ENCODE measurements at places on chromosomes 11 and 22. TPM values are rescaled to one million over a fixed set of nuclear protein-coding genes. Genes with fewer than 3 reads are reported as not detected.
A peak's percentile ranks its signal among the peaks of the same experiment; 100 is the strongest.

- H3K4me1 ChIP-seq: no peaks in the 10 kb centered on the region
- H3K4me3 ChIP-seq: no peak overlapping the region
- H3K27me3 ChIP-seq: no peaks in the 10 kb centered on the region
- H3K36me3 ChIP-seq: no peaks in the 10 kb centered on the region
- no peak for DNase-seq
Observed at GRCh38 chr11:27837895-27838563, 137.8 kb upstream of the BDNF start.

DNA sequence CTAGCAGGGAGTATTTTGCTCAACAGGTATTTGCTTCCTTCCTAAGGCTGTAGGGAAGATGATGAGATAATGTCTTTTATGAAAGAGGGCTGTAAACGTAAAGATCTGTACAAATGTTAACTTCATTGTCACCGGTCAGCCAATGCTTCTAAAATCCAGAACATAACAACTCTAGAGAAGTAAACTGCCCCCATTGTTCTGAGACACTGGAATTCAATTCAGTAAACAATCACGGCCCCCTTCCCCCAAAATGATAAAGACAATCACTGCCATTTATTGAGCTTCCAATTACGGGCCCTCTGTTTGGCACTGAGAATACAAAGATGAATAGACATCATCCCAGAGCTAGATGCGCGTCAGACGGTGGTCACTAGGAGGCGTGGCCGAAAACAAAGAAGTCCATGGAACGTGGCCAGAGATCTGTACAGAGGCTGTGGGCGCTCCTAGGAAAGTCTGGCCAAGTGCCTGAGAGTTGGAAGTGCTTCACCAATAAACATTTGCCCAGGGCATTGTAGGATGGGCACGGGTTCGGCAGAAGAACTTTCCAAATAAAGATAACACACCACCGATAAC lies 576 bp downstream of the TMEM258 start:
- peaks cover 7% of the 10 kb centered on the region for H3K36me3 ChIP-seq
- H3K27me3 ChIP-seq: no peaks in the 10 kb centered on the region
- peak overlapping the region; percentile 92 for H3K4me3 ChIP-seq
- peak overlapping the region; percentile 100 for H3K27ac ChIP-seq

The SHANK3 gene
- total RNA-seq: 6.9 TPM

GRCh38 chr11:128291007-128291406 lies 296.4 kb downstream of the ETS1 start:
- peaks cover 4% of the 10 kb centered on the region for H3K4me1 ChIP-seq
- H3K27ac ChIP-seq: no peak overlapping the region
- H3K36me3 ChIP-seq: no peaks in the 10 kb centered on the region
- DNase-seq: no peak
- H3K4me3 ChIP-seq: no peak overlapping the region

DNA sequence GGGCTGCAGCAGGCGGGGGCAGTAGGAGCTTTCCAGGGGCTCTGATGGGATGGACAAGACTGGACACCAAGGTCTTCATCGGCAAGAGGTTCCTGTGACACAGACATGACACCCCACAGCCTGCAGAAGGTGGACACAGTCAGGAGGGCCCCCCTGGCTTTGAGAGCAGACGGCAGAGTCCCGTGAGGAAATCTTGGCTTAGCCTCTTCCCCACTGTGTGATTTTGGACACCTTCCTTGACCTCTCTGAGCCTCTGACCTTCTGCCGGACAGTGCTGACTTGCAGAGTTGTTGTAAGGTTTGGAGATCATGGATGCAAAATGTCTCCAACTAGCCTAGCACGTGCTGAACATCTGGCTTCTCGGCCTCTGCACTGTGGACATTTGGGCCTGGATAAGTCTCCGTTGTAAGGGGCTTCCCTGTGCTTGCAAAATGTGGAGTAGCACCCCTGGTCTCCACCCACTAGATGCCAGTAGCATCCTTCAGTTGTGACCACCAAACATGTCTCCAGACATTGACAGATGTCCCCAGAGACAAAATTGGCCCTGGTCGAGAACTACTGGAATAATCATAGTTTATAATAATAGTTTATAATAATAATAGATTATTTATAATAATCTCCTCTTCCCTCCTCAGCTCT lies 54.6 kb downstream of the MCM5 start:
- H3K27me3 ChIP-seq: peaks cover 18% of the 10 kb centered on the region
- peaks cover 1% of the 10 kb centered on the region for H3K4me1 ChIP-seq
- no peaks in the 10 kb centered on the region for H3K36me3 ChIP-seq
- no peak for DNase-seq
- no peak overlapping the region for H3K27ac ChIP-seq

DNA sequence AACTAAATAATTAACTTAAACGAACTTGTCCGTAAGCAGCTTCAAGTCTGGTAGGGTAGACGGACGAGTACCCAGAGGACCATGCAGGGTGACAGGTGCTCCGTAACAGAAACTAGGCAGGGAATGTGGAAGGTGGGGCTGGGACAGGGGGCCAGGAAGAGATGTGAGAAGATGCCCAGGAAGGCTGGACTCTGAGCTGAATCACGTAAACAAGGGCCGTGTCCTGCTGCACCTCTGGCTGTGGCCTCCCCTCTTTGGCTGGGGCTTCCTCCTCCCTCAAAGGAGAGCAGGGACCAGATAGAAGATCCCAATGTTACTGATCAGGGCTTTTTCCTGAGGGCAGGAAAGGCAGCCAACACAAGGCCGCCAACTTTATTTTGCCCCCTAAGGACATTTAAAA lies 47.9 kb downstream of the PACSIN2 start:
- DNase-seq: no peak
- no peak overlapping the region for H3K27ac ChIP-seq
- H3K36me3 ChIP-seq: peaks cover 20% of the 10 kb centered on the region
- H3K4me3 ChIP-seq: no peak overlapping the region

DNA sequence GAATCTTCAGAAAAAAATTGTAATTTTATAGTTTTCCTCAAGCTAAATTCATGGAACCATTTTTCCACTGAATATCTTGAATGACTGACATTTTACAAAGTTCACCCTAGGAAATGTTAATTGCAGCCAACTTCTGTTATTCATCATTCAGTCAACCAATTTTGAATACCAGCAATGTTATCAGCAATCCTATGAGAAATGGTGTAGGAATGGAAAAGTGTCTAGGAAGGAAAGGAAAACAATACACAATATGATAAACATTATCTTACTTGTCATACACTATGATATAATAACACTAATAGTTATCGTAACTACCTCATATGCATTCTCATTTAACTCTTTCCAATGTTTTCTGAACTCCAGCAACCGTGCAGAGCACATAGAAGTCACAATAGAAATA lies 790.5 kb upstream of the LRRC4C start:
- no peak overlapping the region for H3K27ac ChIP-seq
- no peak for DNase-seq
- H3K4me3 ChIP-seq: no peak overlapping the region
- peaks cover 5% of the 10 kb centered on the region for H3K27me3 ChIP-seq

The OR52A1 gene
- total RNA-seq: not detected

DNA sequence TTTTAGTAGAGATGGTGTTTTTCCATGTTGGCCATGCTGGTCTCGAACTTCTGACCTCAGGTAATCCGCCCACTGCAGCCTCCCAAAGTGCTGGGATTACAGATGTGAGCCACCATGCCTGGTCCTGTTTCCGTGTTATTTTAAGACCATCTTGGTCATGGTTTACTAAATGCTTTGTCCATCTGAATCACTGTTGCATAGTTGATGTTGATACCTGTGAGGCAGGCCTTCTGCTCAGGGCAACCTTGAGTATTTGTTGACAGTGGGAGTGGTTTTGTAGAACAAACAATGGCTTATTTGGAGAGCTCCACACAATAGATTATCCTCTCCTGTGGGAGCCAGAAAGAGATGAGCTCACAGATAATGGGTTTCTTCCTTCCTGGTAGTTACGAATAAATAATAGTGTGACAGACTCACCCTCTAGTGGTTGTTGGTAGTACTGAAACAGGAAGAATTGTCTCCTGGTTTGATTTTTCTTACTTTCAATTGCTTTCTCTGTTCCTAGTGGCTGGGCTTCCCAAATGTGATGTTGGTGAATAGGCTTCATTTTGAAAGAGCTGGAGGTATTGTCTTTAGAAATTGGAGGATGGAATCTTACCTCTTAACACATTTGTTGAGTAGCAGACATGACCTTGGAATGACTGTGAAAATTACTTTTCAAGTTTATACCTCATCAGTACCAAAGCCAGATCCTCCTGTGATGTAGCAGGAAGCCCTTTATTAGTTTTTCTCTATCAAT lies 39.0 kb downstream of the CTNND1 start:
- peaks cover 26% of the 10 kb centered on the region for H3K4me1 ChIP-seq
- H3K27me3 ChIP-seq: no peaks in the 10 kb centered on the region
- peaks cover 45% of the 10 kb centered on the region for H3K36me3 ChIP-seq
- peak overlapping the region; percentile 95 for H3K27ac ChIP-seq
- DNase-seq: no peak
- peak overlapping the region; percentile 23 for H3K4me3 ChIP-seq

The CENPM gene
- total RNA-seq: 16.9 TPM

The XKR3 gene
- not detected for total RNA-seq

- H3K4me3 ChIP-seq: peak overlapping the region; percentile 85
- peaks cover 31% of the 10 kb centered on the region for H3K4me1 ChIP-seq
- H3K36me3 ChIP-seq: peaks cover 2% of the 10 kb centered on the region
- H3K27me3 ChIP-seq: no peaks in the 10 kb centered on the region
- peak; percentile 31 for DNase-seq
Observed at GRCh38 chr22:31347251-31348008, 1.3 kb upstream of the PATZ1 start.

- no peak for DNase-seq
- H3K4me1 ChIP-seq: peaks cover 13% of the 10 kb centered on the region
- H3K4me3 ChIP-seq: peak overlapping the region; percentile 98
- H3K36me3 ChIP-seq: peaks cover 2% of the 10 kb centered on the region
Observed at GRCh38 chr11:36509201-36509639, 852 bp downstream of the TRAF6 start.

GRCh38 chr22:41862160-41862529 lies 29.2 kb downstream of the SREBF2 start:
- H3K27me3 ChIP-seq: no peaks in the 10 kb centered on the region
- H3K36me3 ChIP-seq: peaks cover 6% of the 10 kb centered on the region
- H3K27ac ChIP-seq: no peak overlapping the region
- no peak overlapping the region for H3K4me3 ChIP-seq

- H3K27me3 ChIP-seq: no peaks in the 10 kb centered on the region
- H3K36me3 ChIP-seq: peaks cover 17% of the 10 kb centered on the region
- no peak overlapping the region for H3K27ac ChIP-seq
Observed at GRCh38 chr22:24330636-24331035, 60.0 kb downstream of the SPECC1L start.

- H3K27ac ChIP-seq: peak overlapping the region; percentile 64
- peaks cover 32% of the 10 kb centered on the region for H3K4me1 ChIP-seq
- H3K27me3 ChIP-seq: no peaks in the 10 kb centered on the region
- no peak overlapping the region for H3K4me3 ChIP-seq
- no peaks in the 10 kb centered on the region for H3K36me3 ChIP-seq
- DNase-seq: no peak
Observed at GRCh38 chr22:39177791-39178190, 25.3 kb upstream of the CBX7 start.

DNA sequence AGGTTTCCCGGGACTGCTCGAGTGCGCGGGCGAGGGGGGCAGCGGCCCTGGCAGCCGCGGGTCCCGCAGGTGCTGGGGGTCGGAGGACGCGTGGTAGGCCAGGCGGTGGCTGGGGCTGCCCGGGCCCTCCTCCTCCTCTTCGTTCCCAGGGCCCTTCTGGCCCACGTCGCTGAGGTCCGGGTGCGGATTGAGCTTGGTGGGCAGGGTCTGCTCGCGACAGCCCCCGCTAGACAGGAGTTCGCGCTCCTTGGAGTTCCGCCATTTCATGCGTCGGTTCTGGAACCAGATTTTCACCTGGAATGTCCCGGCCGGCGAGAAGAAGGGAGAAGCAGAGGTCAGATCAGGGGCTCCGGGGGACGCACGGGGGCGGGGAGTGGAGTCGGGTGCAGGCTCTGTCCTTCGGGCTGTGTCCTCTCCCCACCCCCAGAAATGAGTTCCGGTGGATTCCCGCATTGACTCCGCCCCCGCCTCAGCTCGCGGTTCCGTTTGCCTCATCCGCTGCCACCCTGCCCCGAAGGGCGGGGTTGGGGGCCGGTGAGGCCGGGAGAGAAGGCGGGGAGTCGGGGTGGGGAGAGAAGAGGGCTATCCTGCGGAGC lies 3.9 kb downstream of the DBX1 start:
- H3K27me3 ChIP-seq: peaks cover 82% of the 10 kb centered on the region
- DNase-seq: no peak
- H3K4me1 ChIP-seq: peaks cover 3% of the 10 kb centered on the region
- H3K4me3 ChIP-seq: peak overlapping the region; percentile 68
- no peak overlapping the region for H3K27ac ChIP-seq
- no peaks in the 10 kb centered on the region for H3K36me3 ChIP-seq

- H3K4me3 ChIP-seq: no peak overlapping the region
- no peaks in the 10 kb centered on the region for H3K36me3 ChIP-seq
- DNase-seq: no peak
- peaks cover 2% of the 10 kb centered on the region for H3K4me1 ChIP-seq
- H3K27me3 ChIP-seq: no peaks in the 10 kb centered on the region
Observed at GRCh38 chr11:108392353-108392752, 75.0 kb downstream of the C11orf65 start.

DNA sequence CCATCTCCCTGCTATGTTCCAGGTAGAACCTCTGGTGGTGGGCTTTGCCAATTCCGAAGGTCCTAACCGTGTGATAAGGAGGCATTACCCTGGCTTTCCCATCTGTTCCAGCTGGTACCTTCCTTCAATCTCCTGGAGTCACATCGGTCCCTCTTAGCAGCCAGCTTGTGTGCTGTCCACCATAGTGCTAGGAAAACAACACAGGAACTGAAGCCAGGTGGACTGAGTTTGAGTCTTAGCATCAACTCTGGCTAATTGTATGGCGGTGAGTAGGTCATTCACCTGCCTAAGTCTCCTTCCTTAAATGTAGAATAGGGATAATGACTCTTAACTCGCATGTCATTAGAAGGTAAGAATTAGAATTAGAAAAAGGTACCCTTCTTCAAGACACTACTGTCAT lies 159.6 kb upstream of the E2F8 start:
- peaks cover 6% of the 10 kb centered on the region for H3K27me3 ChIP-seq
- H3K36me3 ChIP-seq: no peaks in the 10 kb centered on the region
- no peak overlapping the region for H3K27ac ChIP-seq
- no peak for DNase-seq
- no peaks in the 10 kb centered on the region for H3K4me1 ChIP-seq
- no peak overlapping the region for H3K4me3 ChIP-seq

GRCh38 chr11:117144477-117145392 lies 648 bp downstream of the PAFAH1B2 start:
- no peak for DNase-seq
- peak overlapping the region; percentile 99 for H3K27ac ChIP-seq
